GM13977 (cell line): ENCODE measurements at places on chromosomes 2 and 18.

GRCh38 chr2:1482253-1482675 lies 69.0 kb downstream of the TPO start:
- no peak for DNase-seq

DNA sequence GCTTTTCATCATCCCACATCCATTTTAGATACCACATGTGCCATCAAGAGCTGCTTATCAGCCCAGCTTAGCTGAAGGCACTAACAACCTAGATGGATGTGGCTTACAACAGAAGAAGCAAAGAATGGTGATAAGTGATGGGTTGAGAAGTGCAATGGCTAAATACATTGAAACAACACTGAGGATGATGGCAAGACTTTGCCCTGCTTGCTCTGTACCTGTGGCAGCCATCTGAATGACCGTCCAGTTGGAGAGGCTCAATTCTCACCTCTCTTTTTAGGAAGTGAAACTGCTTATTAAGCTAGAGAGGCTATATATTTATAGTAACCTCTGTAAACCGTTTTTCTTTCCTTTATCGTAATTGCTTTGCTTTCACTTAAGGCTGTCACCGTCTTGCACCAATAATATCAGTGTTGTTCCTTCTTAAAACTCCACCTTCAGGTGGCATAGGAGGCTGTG lies 5.7 kb downstream of the GPATCH11 start:
- peak; percentile 47 for DNase-seq

DNA sequence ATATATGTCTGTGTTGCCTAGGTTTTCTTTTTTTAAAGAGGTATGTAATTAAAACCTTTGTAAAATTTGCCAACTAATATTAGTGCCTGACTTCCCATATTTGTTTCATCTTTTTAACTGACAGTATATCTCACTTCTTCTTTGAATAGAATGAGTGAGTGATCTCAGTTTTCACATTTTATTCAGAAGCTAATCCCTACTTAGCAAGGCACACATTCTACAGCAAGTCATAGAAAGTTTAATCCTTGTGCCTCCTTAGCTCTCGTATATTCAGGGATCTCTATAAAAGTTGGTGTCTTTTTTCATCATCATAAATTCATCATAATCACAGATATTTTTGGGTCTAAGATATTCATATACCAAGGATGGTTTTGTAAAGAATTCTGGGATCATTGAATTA lies 66.6 kb downstream of the RIF1 start:
- DNase-seq: no peak

GRCh38 chr18:11980163-11980493 lies 1.2 kb upstream of the IMPA2 start:
- DNase-seq: no peak

DNA sequence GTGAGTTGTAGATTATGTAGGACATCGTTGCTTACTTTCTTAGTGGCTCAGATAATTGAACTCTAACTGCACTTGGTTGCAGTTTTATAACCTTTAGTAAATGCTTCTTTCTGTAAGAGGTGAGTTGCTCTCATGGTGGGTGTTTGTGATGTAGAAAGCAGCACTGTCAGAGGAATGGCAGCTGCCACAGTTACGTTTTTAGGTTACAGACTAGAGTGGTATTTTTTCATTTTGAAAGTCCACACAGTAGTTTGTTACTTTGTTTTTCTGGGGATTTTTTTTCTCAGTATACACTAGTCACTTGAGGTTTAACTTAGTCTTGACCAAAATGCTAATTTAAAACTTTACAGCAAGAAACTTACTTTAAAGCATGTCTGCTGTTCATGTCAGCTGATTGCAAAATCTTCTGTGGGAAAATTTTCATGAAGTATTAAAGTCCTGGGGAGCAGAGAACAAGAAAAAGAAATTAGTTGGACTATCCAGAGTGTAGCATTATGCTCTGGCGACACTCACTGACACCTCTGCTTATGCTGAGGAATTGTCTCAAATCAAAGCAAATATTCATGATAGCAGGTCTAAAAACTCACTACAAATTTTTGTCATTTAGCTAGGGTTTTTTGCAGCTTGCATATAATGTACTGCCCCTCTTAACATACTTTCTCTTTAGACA lies 14.8 kb downstream of the AFTPH start:
- DNase-seq: peak; percentile 30

DNA sequence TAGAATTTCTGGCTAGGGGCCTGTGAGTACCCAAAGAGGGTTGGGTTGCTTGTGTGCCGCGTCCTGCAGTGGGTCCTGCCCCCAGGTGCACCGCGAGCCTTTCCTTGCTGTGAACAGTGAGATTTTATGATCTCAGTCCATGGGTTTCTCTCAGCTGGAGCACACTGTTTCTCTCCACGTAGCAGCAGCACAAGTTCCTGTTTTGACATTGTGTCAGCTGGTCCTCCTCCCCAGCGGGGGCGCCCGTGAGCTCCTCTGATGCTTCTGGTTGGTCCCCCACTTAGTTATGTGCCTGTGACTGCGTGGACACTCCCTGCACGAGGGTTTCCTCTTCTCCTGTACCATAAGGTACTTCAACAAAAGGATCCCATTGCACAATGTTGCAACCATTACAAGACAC lies 29.8 kb downstream of the TSHZ1 start:
- DNase-seq: no peak

DNA sequence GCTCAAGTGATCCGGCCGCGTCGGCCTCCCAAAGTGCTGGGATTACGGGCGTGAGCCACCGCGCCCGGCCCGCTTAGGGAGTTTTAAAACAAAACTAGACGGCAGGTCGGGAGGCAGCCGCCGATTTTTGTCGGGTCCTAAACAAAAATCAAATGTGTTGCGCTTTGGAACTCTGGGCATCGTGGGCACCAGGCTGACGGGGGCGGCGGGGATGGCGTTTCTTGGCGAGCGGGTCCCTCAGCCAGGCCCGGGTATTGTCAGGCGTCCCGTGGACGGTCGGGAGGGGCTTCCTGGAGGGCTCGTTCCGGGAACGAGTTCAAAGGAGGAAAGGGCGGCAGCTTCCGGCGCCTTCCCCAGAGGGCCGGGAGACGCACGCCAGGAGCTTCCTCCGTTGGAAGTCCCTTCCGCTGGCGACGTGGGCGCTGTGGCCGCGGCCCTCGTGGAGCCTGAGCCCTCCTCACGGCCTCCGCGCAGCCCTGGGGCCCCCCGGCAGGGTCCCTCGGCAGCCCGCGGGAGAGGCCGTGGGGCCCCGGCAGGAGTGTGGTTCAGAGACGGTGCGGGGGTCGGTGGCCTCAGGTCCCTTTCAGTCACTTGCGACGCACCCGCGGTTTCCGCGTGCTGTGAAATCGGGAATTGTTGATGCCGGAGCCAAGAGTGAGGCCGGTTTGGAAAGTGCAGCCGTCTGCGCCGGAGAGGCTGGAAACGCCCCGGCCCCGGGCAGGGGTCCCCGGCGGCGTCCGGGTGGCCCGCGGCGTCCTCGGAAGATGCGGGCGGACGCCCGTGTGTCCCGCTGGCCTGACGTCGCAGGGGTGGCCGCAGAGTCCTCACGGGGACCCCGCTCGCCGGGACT lies 59.3 kb downstream of the EMILIN2 start:
- DNase-seq: peak; percentile 78

DNA sequence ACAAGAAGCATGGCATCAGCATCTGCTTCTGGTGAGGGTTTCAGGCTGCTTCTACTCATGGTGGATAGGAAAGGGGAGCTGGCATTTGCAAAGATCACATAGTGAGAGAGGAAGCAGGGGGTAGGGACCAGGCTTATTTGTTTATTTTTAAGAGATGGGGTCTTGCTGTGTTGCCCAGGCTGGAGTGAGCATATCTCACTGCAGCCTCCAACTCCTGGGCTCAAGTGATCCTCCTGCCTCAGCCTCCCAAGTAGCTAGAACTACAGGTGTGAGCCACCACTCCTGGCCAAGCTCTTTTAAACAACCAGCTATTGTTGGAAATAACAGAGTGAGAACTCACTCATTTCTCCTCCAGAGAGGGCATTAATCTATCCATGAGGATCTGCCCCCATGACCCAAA lies 269.4 kb upstream of the FBXO11 start:
- no peak for DNase-seq

DNA sequence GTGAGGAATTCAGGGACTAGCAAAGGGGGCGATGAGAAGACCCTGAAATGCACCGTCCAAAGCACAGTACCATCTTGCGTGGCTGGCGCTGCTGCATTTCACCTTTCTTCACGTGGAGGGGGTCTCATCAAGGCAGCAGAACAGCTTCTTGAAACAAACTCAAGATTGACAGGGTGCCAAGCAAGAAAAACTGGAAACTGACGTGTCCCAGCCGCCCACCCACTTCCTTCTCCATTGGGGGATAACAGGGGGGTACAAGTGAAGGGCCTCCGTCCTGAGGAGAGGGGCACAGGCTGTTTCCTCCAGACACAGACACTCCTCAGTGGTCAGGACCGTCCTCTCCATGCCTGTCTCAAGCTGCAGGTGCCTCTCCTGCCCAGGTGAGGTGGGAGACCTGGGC lies 32.5 kb downstream of the HDAC4 start:
- DNase-seq: no peak

GRCh38 chr2:240996161-240996833 lies 2.1 kb upstream of the SNED1 start:
- DNase-seq: no peak

DNA sequence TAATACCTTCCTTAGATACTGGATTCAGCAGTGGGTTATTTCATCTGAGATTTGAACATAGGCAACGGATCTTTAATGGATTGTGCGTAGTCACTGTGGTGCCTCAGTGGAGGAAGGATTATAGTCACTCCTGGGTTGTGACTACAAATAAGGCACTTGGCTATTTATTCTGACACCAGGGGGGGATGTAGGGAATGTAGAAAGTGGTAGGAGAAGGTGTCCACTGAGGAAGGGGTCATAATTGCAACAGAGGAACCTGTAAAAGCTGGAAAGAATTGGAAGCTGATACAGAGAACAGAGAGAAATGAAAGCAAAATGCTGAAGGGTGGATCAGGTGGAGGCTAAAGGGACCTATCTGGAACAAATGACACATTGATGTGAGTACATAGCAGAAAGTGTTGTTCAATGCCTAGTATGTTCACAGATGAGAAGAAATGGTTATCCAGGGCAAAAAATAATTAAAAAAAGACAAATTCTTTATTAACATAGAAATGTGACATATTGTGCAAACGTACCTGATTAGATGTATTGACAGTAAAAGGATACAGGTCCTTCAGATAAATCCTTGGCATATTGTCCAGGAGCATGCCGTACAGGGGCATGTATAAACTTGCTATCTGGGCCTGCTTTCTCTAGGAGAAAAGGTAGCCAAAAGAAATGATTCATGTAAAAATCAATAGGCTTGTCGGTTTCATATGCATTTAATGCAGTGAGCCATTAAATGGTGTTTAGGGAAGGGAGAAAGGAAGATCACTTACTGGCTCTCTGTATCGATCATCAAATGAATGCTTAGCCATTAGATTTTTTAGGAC lies 91.2 kb upstream of the CCDC195 start:
- DNase-seq: no peak

DNA sequence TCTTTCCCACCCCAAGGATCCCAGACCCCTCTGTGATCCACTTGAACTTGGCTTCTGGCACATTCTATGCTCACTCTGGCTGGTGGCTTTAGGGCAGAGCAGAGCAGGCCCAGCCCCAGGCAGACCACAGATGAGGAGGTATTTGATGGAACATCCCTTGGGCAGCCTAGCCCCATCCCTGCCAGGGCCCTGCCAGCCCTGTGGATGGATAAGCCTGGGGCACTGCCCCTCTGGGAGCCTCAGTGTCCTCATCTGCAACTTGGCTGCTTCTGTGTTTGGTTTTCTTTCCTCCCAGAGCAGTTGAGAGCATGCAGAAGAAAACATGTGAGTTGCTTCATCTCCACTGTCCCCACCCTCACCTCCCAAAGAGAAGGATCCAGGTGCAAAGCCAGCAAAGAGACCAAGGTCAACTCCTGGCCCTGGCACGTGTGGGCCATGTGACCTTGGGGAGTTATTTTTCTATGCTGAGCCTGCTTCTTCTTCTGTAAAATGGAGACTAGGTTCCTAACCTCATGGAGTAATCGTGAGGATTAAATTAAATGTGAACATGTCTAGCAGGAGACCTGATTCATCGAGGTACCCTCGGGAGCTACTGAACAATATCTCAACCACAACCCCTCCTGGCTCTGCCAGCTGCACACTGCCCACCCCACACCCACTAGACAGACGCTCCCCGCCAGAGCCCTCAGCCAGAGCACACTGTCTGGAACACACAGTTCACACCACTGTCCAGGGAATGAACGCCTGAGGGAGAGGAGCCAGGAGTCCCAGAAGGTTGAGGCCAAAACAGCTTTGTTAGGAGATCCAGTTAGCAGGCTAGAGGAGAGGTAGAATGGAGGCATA lies 14.6 kb upstream of the TNS1 start:
- no peak for DNase-seq

DNA sequence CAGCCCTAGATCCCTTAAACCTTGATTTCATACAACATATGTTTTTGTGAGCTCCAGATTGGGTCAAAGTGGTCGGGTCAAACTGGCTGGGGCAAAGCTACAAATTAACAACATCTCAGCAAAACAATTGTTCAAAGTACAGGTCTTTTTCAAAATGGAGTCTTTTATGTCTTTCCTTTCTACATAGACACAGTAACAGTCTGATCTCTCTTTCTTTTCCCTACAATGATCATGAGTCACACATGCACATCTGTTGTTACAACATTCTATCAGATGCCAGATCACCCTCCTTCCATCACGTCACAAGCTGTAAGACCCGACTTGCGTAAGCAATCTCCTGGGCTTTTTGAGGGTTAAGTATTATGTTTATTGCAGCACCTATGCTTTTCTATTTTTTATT lies 55.1 kb downstream of the RHOB start:
- DNase-seq: no peak

DNA sequence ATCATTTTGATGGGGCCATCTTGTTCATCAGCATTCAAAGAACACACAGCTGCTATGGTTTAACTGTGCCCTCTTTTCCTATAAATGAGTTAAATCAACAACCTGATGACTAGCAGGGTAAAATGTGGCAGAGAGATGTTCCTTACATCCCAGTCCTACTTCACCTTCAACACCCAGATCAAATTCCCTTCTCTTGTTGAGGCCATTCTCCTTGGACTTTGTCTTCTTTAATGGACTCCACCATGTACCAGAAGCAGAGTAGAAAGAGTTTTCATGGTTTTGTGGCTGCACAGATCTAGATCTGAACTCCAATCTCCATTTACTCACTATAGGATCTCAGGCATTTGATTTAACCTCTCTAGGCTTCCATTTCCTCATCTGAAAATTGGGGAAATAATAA lies 6.4 kb upstream of the UPP2 start:
- DNase-seq: no peak

GRCh38 chr2:479490-480176 lies 191.7 kb upstream of the ALKAL2 start:
- DNase-seq: no peak

GRCh38 chr18:23228102-23229061 lies 93.1 kb downstream of the CABLES1 start:
- peak; percentile 64 for DNase-seq
